Colonic mucosa (tissue), 4 donors: ENCODE measurements at places on chromosomes 12 and 14. TPM values are rescaled to one million over a fixed set of nuclear protein-coding genes. Genes with fewer than 3 reads are reported as not detected.

- no peaks in the 10 kb centered on the region for H3K36me3 ChIP-seq
- DNase-seq: no peak
- H3K4me3 ChIP-seq: no peak overlapping the region
- H3K27me3 ChIP-seq: no peaks in the 10 kb centered on the region
- no peak overlapping the region for H3K27ac ChIP-seq
Measured at GRCh38 chr12:43072431-43072830, 479.6 kb downstream of the ADAMTS20 start.

DNA sequence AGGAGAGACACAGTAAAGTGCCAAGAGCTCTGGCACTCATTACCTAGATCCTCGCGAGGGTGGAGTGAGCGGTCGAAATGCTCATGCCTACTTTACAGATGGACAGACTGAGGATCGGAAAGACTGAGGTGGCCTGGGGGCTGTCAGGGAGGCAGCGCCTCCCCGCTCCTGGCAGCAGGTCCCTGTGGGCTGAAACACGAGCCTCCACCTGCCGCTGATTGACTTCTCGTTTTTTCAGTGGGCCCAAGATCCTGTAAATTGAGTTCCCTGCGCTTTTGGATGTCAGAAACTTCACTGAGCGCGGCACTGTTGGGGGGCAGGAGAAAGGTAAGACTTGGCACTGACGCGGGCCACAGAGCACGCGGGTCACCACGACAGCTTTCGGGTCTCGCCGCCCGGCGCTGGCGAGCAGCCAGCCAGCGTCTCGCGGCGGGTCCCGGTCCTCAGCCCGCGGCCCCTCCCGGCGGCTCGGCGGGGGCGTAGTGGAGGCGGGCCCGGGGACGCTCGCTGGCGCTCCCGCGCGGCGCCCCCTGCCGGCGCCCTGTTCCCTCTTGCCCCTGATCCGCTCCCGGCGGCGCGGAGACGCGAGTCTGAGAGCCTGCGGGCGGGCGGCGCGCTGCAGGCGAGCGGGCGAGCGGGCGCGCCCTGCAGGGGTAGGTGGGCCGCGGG is 552 bp upstream of the SCN8A start:
- no peaks in the 10 kb centered on the region for H3K36me3 ChIP-seq
- no peak overlapping the region for H3K27ac ChIP-seq
- peaks cover 6% of the 10 kb centered on the region for H3K27me3 ChIP-seq
- peak overlapping the region; percentile 30 for H3K4me3 ChIP-seq
- H3K4me1 ChIP-seq: no peaks in the 10 kb centered on the region
- DNase-seq: peak; percentile 72

MYF5 gene
- total RNA-seq: not detected

- H3K4me3 ChIP-seq: no peak overlapping the region
- no peaks in the 10 kb centered on the region for H3K36me3 ChIP-seq
- H3K27me3 ChIP-seq: no peaks in the 10 kb centered on the region
- H3K4me1 ChIP-seq: no peaks in the 10 kb centered on the region
- no peak for DNase-seq
Measured at GRCh38 chr12:62581288-62582064, 114.8 kb downstream of the MON2 start.

B4GALNT1 gene
- total RNA-seq: 0.88 TPM

RXYLT1 gene
- 15.0 TPM for total RNA-seq

GRCh38 chr14:53996041-53996440 is 39.4 kb upstream of the BMP4 start:
- no peaks in the 10 kb centered on the region for H3K27me3 ChIP-seq
- no peaks in the 10 kb centered on the region for H3K4me1 ChIP-seq
- H3K27ac ChIP-seq: no peak overlapping the region
- H3K36me3 ChIP-seq: no peaks in the 10 kb centered on the region
- no peak overlapping the region for H3K4me3 ChIP-seq

SELPLG gene
- total RNA-seq: 2.5 TPM

TBX3 gene
- total RNA-seq: 4.8 TPM

DNA sequence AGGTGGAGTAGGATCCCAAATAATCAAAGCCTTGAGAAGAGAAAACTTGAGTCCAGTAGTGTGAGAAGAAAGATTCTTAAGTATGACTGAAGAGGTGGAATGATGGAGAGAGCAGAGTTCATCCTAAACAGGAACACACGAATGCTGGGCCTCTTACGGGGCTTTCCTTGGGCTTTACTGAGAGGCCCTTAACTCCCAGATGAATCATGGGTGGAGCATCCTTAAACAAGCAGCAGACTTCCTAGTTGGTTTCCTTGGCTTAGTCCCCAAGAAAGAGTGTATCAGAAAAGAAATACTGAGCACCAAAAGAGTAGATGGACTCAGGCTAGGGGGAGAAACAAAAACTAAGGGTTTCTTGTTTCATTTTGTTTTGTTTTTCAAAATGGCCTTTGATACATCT is 132.5 kb downstream of the GPR135 start:
- H3K27ac ChIP-seq: no peak overlapping the region
- no peak for DNase-seq
- H3K36me3 ChIP-seq: no peaks in the 10 kb centered on the region
- H3K4me3 ChIP-seq: no peak overlapping the region
- no peaks in the 10 kb centered on the region for H3K27me3 ChIP-seq

IFT43 gene
- 26.5 TPM for total RNA-seq

- no peak overlapping the region for H3K4me3 ChIP-seq
- no peak overlapping the region for H3K27ac ChIP-seq
- H3K27me3 ChIP-seq: no peaks in the 10 kb centered on the region
- H3K36me3 ChIP-seq: no peaks in the 10 kb centered on the region
- no peak for DNase-seq
Measured at GRCh38 chr12:132404435-132404855, 75.1 kb upstream of the GALNT9 start.

- no peaks in the 10 kb centered on the region for H3K36me3 ChIP-seq
- no peaks in the 10 kb centered on the region for H3K27me3 ChIP-seq
- H3K4me1 ChIP-seq: peaks cover 6% of the 10 kb centered on the region
- peak; percentile 39 for DNase-seq
- peak overlapping the region; percentile 25 for H3K27ac ChIP-seq
Measured at GRCh38 chr12:123075646-123076171, 75.2 kb downstream of the PITPNM2 start.

DNA sequence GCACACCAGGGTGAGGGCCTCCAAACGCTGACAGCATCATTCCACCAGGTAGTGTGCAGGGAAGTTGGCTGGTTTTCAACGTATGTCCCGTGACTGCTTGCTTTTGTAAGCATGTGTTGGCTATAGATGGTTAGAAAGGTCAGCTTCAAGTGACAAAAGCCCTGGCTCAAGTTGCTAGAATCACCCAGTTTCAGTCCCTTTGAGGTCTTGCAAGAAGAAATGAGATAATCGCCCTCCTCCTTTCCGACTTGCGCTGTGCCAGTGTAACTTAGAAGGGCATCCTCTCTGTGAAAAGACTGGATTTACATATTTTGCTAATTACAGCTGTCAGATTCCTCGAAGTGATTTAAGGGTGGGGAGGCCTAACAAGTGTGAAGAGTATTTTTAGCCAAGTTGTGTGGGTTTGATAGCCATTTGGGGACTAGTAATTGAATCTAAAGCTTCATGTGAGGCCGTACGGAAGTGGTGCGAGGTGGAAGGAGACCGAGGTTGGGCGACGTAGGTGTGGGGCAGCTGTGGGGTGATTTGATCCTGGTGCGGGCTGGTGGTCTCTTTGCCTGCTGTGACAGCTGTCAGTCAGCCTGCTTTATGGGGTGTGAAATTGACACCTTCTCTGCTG is 94.7 kb downstream of the CHST11 start:
- no peak overlapping the region for H3K4me3 ChIP-seq
- no peak for DNase-seq

DNA sequence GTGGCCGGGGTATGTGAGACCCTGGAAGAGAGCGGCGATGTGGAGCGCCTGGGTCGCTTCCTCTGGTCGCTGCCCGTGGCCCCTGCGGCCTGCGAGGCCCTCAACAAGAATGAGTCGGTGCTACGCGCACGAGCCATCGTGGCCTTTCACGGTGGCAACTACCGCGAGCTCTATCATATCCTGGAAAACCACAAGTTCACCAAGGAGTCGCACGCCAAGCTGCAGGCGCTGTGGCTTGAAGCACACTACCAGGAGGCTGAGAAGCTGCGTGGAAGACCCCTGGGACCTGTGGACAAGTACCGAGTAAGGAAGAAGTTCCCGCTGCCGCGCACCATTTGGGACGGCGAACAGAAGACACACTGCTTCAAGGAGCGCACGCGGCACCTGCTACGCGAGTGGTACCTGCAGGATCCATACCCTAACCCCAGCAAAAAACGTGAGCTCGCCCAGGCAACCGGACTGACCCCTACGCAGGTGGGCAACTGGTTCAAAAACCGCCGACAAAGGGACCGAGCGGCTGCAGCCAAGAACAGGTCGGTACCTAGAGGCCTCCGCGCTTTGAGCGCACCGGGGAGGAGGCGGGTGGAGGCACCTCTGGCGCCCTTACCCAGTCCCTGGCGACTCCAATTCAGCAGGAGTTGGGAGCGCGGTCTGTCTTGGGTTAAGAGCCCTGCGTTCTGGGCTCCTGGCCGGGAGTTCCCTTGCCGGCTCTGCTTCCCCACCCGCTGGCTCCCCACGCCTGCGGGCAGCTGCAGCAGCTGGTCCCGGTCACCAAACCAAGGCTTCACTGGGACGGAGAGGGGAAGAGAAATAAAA is 700 bp downstream of the SIX6 start:
- H3K27ac ChIP-seq: no peak overlapping the region
- peaks cover 97% of the 10 kb centered on the region for H3K27me3 ChIP-seq
- H3K4me3 ChIP-seq: no peak overlapping the region
- H3K4me1 ChIP-seq: no peaks in the 10 kb centered on the region
- DNase-seq: no peak

DNA sequence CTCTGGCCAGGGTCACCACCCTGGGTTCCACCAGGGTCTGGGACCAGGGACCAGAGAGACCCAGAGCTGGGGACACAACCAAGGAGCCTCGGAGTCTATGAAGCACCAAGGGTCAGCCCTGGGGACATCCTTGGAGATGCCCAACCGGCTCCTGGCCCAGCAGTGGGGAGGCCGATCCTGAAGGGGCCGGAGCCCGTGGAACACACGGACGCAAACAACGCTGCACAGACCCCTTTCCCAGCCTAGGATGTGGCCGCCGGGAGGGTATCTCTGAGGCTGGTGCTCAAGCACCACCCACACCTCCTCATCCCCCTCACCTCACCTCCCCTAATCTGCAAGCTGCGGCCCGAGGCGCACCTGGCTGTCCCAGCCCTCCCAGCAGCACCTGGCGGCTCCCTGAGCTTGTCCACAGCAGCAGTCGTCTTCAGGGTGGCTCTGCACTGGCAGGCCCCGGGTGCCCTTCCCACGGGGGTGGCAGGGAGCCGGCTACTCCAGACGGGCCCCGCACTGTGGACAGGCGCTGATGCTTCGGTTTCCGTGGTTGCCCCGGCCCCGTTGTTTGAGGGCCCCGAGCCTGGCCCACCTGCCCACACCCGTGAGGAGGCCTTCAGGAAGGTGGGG is 146.8 kb upstream of the C14orf180 start:
- no peak for DNase-seq
- H3K4me1 ChIP-seq: no peaks in the 10 kb centered on the region
- no peaks in the 10 kb centered on the region for H3K36me3 ChIP-seq
- H3K4me3 ChIP-seq: no peak overlapping the region
- H3K27ac ChIP-seq: no peak overlapping the region
- H3K27me3 ChIP-seq: no peaks in the 10 kb centered on the region

- no peaks in the 10 kb centered on the region for H3K36me3 ChIP-seq
- H3K4me3 ChIP-seq: no peak overlapping the region
- no peaks in the 10 kb centered on the region for H3K27me3 ChIP-seq
- no peaks in the 10 kb centered on the region for H3K4me1 ChIP-seq
- no peak for DNase-seq
- no peak overlapping the region for H3K27ac ChIP-seq
Measured at GRCh38 chr12:51941011-51941581, 10.4 kb upstream of the ACVR1B start.

- no peak overlapping the region for H3K27ac ChIP-seq
- H3K4me1 ChIP-seq: no peaks in the 10 kb centered on the region
- no peaks in the 10 kb centered on the region for H3K27me3 ChIP-seq
- no peak overlapping the region for H3K4me3 ChIP-seq
- H3K36me3 ChIP-seq: no peaks in the 10 kb centered on the region
Measured at GRCh38 chr14:71885301-71885700, 46.9 kb upstream of the RGS6 start.

SPX gene
- total RNA-seq: not detected

MAPKAPK5 gene
- total RNA-seq: 84.8 TPM

NOVA1 gene
- 3.6 TPM for total RNA-seq

GRCh38 chr14:73829526-73830431 is 21.9 kb upstream of the PTGR2 start:
- no peaks in the 10 kb centered on the region for H3K36me3 ChIP-seq
- H3K4me1 ChIP-seq: no peaks in the 10 kb centered on the region
- H3K4me3 ChIP-seq: no peak overlapping the region
- H3K27ac ChIP-seq: no peak overlapping the region

MYRFL gene
- 0.37 TPM for total RNA-seq

DNA sequence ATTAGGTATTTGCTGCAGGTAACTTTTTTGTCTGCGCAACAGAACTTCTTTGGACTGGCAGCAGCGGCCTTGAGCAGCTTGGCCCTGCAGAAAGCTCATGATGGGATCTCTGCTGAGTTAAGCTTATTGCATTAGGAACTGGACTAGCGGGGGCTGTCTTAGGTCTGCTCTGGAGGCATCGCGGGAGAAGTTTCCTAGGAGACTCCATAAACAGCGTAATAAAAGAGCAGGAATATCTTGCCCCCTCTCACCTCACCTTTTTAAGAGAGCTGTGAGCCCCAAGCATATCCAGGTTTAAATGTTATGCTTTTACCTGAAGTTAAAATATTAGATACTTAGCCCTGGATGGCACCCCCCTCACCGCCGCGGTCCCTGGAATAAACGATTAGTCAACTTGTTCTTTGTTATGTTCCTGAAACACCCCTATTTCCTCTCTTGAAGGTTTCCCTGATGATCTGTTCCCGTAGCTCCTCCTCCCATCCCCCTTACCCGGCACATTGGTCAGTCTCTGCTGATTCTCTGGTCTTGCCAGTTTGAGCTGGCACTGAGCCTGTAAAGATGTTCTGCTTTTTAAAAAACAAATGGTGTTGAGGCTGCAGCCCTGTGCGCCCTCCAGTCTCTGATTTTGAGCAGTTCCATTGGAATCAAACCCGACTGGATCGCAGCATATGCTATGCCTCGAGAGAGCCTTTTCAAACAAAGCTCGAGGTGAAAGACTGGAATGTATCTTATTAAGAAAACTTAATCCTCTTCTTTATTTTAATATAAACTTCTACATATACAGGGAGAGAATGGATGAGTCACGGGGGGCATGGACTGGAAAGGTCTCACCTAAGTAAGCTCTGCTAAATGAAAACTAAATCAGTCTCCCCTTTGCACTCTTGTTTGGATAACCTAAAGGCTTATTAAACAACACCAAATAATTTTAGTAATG is 1.9 kb downstream of the MLXIP start:
- H3K4me3 ChIP-seq: peak overlapping the region; percentile 81
- no peaks in the 10 kb centered on the region for H3K36me3 ChIP-seq
- peaks cover 11% of the 10 kb centered on the region for H3K4me1 ChIP-seq
- H3K27ac ChIP-seq: peak overlapping the region; percentile 80
